T-helper 9 cell (primary cell): ENCODE measurements at places on chromosomes 13 and 19.

DNA sequence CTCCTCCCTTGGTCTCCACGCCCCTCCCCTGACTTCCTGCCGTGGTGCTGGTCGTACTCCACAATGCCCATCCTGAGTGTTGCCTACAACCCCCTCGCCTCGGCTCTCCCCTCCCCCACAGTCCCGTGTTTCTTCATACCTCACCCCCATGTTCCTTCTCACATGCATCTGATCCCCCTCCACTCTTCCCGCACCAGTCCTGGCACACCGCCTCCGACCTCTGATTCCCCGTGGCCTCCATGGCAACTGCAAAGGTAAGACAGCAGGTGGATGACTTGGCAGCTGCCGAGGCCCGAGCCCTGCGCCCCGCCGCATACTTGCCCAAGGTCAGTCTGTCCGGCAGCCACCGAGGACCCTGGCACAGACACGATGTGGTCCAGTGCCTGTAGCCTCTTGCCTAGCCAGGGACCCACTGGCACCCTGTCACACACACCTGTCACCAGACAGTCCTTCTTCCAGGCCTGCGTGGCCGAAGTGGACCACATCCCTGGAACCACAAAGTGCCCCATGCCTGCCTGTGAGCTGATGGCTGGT, 16.1 kb upstream of the SDHAF1 start:
- DNase-seq = no peak

DNA sequence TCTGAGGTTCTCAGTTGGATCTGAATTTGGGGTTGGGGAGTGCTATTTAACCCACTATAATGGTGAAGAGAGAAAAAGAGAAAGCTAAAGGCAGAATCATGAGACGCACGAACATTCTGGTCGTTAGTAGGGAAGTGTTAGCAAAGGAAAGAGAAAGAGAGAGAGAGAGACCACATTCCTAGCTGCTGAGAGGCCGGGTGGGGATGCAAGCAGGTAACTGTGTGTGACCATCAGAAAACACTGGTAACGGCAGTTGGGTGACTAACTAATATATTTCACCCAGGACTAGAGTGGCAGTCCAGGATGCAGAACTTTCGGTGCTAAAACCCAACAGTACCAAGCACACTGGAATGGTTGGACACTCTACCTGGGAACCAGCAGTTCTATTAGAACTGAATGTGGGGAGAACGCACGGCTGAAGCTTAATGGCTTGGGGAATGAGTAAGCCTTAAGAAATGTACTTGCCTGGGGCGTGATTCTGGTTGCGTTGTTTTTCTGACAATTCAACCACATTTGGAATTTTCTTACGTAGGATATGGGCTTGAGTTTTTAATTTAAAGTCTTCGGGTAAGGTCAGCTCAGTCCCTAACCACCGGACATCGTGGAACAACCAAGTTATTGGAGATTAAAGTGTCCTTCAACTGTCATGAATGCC, 130.2 kb downstream of the DNAJC15 start:
- DNase-seq = no peak

DNA sequence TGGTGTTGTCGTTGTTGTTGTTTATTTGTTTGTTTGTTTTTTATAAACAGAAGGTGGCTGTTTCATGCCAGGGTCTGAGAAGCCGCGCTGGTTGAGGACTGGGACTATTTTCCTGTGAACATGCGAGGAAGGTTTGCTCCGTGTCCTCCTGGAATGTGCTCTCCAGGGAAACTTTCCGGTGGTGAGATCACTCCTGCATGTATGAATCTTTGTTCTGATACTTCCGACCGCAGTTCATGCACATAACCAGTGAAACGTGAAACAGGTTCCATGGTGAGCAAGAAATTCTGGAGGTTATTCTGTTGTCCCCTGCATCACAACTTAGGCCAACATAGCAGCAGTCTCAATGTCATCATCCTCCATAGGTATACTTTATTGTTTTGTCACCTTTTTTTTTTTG, 187.6 kb upstream of the ARGLU1 start:
- no peak for DNase-seq

DNA sequence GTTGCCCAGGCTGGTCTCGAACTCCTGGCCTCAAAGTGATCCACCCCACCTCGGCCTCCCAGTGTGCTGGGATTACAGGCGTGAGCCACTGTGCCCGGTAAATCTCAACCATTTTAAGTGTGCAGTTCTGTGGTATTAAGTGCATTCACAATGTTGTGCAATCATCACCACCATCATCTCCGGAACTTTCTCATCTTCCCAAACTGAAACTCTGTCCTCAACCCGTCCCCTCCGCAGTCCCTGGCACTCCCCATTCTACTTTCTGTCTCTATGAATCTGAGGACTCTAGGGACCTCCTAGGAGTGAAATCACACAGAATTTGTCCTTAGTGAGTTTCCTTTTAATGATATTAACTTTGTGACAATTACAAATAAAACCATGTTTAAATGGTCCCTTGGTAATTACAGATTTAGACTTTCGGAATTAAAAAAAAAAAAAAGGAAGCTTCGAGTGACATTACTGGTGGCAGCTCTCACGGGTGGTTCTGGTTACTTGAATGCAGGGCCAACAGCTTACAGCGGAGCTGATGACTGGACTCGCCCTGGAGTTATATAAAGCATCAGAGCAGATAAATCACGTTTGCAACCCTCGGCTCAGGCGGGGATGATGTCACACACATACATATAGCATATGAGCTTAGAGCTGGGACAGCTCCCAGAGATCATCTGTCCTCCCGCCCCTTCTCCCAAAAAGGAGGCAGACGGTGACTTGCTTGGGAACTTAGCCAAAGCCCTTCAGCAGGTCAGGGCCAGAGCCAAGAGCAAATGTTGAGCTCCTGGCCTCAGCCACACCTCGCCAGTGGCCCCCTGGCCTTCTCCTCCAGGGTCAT, 89.8 kb downstream of the ZNF557 start:
- DNase-seq = no peak

DNA sequence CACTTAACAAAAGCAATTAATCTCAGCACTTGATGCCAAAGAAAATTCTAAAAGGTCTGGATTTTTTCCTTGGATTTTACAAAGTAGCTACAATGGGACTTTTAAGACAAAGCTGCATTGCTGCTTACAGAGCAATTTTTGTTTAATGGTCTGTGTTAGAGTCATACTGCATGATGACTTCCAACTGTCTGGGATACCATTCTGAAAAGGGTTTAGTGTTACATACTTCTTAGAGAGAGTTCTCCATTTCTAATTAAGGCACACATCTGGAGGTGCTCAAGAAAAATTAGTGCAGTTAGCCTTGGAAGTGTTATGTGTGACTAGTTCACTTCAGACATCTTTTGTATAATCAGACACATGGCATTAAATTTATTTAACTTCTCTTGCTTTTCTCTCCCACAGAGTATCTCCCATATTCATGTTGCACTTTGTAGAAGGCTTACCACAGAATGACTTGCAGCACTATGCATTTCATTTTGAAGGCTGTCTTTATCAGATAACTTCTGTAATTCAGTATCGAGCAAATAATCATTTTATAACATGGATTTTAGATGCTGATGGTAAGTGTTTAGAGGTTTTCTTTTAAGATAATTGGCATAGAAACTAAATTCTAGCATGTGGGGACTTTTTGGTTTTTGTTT, 35.1 kb downstream of the USPL1 start:
- no peak for DNase-seq

GRCh38 chr19:48799358-48800300, 11.2 kb downstream of the BCAT2 start:
- DNase-seq = no peak

- DNase-seq = no peak
These were observed 13.3 kb downstream of the COL4A1 start for GRCh38 chr13:110293649-110294048.

DNA sequence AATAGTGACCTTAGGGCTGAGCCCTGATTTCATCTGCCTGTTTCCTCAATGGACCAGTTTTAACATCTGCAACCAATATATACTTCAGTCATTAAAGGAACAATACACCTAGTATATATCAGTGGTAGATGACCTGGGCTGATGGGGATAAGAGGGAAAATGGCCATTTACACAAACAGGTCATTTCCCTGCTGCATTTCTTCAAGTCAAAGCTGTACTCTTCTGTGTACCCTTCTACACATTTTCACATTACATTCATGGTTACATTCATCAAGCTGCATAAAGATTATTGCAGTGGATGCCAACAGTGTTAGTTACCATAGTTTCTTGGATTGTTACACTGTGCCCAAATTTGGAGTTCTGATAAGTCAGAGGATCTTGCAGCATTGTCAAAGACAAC, 81.2 kb upstream of the RAP2A start:
- DNase-seq = no peak

DNA sequence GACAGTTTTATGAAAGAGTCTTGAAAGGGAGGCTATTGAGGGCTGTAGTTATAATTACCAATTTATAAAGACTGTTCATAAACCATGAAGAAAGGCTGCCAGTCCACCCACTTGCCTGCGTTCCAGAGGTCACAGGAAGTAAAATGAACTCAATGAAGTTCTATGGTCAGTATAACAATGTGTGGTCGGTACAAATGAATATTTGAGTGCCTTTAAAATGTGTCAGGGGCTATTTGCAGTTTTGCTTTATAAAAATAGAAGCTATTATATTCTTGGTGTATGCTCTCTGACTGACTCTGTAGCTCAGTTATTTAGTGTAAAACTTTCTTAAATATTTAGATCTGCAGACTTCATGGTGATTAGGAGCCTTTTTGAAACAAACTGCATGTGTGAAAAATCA, 47.0 kb downstream of the ESD start:
- no peak for DNase-seq

- DNase-seq = no peak
These were observed 6.2 kb downstream of the ARRDC2 start for GRCh38 chr19:18014197-18014596.

DNA sequence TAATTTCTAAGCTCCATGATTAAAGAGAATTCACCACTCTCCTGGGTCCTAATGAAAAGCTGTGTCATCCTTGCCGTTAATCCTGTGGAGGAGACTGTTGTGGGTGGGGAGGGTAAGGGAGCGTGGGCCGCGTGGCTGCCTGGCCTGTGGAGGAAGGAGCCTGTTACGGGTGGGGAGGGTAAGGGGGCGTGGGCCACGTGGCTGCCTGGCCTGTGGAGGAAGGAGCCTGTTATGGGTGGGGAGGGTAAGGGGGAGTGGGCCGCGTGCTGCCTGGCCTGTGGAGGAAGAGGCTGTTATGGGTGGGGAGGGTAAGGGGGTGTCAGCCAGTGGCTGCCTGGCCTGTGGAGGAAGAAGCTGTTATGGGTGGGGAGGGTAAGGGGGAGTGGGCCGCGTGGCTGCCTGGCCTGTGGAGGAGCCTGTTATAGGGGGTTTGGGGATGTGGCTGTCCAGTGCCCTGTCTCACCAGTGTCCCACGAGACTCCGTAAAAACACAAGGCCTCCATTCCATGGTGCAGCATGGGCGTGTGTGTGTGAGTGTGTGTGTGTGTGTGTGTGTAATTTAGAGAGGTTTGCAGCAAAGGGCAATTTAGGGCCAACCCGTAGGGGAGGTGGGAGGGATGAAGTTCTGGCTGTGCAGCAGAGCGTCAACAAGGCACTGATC, 15.6 kb upstream of the DCUN1D2 start:
- no peak for DNase-seq

GRCh38 chr19:10805065-10805757, 30.8 kb downstream of the TMED1 start:
- DNase-seq = no peak

DNA sequence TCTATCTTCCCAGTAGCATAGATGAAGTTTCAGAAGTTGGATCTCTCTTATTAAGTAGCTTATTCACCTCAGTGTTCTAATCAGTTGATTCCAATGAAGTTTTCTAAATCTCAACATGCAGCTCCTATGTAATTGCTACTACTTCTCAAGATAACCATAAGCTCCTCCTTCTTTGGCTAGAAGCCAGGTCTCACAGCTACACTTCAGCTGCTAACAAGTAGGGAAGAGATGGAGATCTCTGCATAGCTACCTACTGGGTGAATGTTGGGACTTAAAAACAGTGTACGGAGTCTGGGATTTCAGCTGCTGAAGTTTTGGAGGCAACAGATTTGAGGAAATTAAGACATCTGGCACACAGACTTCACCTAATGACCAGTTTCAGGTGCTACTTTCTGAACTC, 661.0 kb downstream of the SLITRK1 start:
- DNase-seq = no peak

- DNase-seq = no peak
These were observed 1.5 kb downstream of the GPC6 start for GRCh38 chr13:93227878-93228642.

- DNase-seq = no peak
These were observed 423.1 kb downstream of the FGF14 start for GRCh38 chr13:101978552-101979315.

- DNase-seq = no peak
These were observed 67.6 kb upstream of the TDRD3 start for GRCh38 chr13:60329221-60329923.
